ENCODE measurements at places on chromosomes 12 and 14. TPM values are rescaled to one million over a fixed set of nuclear protein-coding genes. Genes with fewer than 3 reads are reported as not detected.

DNA sequence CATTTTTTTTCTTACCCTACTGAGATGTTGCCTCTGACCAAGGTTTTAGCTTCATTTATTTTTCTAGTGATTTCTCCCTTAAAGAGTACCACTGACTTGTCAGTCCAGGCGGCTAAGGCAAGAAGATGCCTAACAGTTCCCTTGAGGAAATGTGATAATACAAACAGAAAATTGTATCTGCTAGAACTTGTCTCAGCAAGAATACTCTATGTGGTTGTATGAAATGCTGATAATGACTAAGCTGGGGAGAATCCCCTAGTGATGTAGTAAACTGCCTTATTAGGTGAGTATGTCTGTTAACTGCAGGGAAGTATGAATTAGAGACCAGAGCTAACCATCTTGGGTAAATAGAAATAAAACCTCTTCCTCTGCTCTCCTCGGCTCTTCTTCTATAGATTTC is 6.7 kb downstream of the C12orf54 start:
- peak; percentile 98 for DNase-seq

Gene SDR9C7
- polyA plus RNA-seq = 0.09 TPM

Gene KRT6C
- polyA plus RNA-seq = 6.3 TPM

- DNase-seq = no peak
These were observed 27.5 kb downstream of the APOBEC1 start for GRCh38 chr12:7638064-7638759.

DNA sequence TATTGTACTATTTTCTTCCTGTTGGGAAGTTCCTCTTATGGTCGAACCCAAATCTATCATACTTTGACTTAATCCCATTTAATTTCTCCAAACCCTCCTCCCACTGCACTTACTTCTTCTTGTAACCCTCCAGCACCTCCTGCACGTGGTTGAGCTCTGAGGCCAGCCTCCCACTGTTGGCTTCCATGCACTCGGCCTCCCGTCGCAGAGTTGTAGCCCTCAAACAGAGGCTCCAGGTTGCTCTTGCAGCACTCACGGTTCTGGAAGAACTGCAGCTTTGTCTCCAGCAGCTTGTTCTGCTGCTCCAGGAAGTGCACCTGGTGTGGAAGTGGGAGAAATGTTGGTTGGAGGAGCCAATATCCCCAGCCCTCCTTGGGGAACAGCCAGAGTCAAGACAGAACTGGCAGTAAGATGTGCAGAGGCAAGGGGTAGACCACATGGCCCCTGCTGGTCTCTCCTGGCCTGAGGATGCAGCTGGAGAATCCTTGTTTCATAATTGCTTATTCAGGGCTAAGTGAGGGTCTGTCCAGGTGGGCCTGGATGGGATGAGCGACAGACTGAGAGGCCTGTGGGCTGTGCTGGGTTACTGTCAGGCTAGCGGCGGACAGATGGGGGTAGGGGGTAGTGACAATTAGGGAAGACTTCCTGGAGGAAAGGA is 18.4 kb upstream of the KRT86 start:
- DNase-seq = no peak

Gene CCDC197
- not detected for polyA plus RNA-seq

DNA sequence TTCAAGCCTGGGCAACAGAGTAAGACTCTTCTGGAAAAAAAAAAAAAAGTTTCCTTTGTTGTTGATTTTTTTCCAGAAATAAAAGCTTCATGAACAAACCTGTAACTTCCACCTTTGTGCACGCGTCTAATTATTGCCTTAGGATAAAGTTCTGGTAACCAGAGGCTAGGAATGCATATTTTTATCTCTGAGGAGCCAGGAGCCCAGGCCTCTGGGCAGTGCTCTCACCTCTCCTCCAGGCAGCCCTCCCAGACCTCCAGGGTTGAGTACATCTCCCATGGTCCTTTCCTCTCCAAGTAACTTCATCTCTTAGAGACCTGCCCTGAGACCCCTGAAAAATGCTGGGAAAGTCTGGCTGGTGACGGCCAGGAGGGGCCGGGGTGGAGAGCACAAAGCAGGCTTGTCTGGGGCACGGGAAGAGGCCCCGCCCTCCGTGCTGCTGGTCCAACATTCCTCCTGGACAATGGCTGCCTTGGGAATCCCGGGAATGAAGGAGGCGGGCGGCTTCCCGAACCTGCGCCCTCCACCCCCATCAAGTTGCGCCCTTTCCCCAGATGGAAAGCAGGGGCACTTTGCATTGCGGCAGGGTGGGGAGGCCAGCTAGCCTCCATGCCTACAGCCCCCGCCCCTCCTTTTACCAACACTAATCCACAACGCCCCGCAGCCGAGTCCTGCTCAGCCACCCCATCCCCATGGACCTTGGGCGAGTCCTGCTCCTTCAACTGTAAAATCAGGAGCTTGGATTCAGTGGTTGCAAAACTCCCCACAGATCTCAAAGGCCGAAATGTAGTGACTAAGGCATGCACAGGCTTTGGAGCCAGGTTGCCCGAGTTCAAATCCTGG is 7.3 kb upstream of the FIGNL2 start:
- DNase-seq = no peak

DNA sequence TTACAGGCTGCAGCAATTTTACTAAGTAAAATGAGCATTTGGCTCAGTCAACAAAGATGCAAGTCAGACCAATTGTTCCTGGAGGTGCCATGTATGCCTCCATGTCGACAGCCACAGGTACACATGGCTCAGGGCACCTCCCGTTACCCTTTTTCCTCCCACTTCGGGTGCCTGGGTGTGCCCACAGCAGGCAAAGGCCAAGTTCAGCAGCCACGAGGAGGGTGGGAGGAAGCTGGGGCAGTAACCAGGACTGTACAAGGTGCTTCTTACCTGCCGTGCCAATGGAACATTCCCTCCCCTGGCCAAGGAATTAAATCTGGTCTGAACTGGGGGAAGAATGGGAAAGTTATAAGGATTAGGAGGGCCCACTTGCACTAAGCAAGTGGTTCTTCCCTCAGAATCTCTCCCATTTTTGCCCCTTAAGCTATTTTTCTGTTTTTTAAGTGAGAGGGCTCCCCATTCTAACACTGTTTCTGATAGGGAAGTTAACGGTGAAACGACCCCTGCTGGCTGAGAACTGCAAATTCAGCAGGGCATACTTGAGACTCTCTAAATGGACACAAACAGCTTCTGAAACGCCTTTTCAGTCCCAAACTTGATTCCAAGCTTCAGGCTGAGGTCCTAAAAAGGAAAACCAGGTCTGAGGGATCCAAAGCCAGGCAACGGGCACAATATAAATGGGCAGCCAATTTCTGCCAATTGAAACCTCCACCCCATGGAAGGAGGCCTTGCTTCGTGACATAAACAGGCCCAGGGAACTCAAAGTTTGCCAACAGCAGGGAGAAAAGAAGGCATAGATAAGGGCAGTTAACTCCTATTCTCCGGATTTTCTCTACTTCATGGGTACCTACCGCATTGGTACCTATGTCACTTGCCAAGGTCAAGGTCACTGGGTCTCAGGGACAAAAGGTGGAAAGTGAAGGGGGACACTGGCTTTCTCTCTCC is 24.8 kb downstream of the CLECL1 start:
- peak; percentile 39 for DNase-seq

- no peak for DNase-seq
These were observed 42.6 kb downstream of the PLXNC1 start for GRCh38 chr12:94191023-94191422.

GRCh38 chr14:72921396-72921795 is 4.9 kb upstream of the DCAF4 start:
- DNase-seq = no peak

GRCh38 chr12:50647031-50647430 is 116.9 kb upstream of the ATF1 start:
- no peak for DNase-seq

Gene FUT8
- 10.2 TPM for polyA plus RNA-seq

- peak; percentile 99 for DNase-seq
These were observed at the start of the genes ATP6V1D and EIF2S1 for GRCh38 chr14:67359775-67360469. Gene ATP6V1D (minus strand): TSS chr14:67359804. CDS start chr14:67359698, 106 bp downstream. Gene EIF2S1 (plus strand): TSS chr14:67360328. CDS start chr14:67364768, 4,440 bp downstream.

DNA sequence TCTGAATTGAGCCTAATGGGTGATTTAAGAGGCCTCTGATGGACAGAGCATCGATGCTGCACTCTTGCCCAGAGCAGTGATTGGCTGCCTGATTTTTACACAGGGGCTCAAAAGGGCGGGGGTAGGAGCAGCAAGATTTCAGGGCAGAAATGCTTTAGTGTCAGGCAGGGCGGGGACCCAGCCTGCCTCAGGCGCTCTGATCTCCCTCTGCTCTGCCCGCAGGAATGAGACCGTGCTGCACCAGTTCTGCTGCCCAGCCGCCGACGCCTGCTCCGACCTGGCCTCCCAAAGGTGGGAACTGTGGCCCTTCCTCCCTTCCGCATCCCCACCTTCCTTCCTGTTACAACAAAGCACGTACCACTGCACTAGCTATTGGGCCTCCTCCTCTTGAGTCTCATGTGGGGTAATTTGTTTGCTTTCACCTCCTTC is 32.4 kb downstream of the IQSEC3 start:
- DNase-seq = no peak

DNA sequence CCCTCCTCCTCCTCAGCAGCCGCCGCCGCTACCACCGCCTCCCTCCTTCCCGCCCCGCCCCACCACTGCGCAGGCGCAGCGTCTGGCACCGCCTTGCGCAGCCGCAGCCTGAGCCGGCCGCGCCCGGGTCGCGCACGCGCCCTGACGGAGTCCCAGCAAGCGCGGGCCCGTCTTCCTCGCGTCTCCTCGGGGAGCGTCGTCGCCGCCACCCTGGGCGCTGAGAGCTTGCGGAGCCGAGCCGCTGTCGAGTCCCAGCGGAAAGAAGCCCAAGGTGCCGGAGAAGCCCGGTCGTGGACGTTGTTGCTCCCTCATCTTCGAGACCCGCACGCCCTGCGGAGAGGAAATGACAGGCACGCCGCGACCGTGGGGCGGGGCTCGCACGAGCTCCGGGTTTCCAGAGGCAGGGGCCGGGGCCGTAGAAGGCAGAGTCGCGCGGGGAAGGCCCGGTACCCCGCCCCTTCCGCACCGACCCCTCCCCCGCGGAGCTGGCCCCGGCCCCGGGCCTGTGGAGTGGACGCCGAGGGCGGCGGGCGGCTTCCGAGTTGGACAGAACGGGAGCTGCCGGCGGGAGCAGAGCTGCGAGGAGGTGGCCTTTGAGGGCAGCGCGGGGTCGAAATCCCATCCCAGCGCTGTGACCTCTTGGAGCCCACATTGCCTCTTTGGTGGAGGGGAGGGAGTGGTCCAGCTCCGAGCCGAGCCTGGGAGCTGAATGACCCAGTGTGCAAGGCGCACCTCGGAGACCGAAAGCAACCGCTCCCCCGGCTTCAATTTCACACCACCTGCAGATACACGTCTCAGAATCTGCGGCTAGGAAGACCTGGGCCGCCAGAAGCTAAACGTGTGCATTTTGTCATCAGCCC is 469 bp upstream of the RAB35 start:
- DNase-seq = peak; percentile 83

Gene PRB2
- not detected for polyA plus RNA-seq

Gene C1S
- polyA plus RNA-seq = 0.97 TPM

DNA sequence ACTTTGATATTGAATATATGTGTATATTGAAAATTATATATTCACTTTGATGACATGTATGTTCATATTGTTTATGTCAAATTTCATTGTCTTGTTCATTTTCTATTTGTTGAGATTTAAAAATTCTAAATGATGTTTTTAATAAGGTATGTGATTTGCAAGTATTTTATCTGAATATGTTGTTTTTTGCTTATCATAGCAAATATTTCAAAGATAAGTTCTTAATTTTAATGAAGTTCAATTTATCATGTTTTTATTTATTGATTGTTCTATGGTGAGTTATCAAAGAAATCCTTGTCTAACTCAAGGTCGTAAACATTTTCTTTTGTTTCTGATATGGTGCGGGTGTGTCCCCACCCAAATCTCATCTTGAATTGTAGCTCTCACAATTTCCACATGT is 45.2 kb downstream of the OR9K2 start:
- no peak for DNase-seq

Gene OR9K2
- not detected for polyA plus RNA-seq

DNA sequence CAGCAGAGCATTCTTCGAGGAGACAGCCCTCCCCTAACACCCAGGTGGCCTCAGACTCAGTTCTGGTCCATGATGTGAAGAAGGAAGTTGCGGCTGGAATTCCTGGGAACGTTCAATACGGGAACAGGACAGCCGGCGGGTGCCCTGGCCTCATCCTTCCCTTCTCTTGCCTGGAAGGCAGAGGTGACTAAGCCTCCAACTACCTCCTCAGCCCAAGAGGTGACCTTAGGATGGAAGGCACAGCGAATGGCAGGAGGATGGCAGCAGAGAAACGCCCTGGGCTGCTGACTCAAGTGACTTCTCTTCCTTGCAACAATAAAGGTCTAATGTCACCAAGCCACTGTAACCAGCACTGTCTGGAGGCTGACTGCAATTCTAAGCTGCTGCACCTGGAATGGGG is 36.1 kb downstream of the DHX37 start:
- no peak for DNase-seq

DNA sequence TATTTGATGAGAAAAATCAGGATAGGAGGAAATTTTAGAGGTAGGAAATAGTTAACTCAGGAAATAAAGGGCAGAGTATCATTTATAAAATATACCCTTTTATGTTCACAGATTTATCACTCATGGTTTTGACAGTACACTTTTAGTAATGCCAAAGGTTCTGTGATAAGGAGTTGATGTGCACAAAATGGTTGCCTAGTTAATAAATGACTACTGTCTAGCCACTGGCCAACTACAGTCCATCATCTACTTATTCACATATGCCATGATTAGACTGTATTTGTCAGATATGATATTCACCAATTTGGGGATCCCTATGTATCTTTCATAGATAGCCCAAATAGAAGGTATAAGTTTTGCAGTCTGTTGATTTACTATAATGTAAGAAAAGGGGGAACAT is 19.2 kb upstream of the GXYLT1 start:
- DNase-seq = no peak

Gene LRFN5
- not detected for polyA plus RNA-seq

Gene TBX3
- 11.9 TPM for polyA plus RNA-seq

Gene TOMM20L
- polyA plus RNA-seq = not detected

Gene NANOG
- polyA plus RNA-seq = not detected

- no peak for DNase-seq
These were observed 1133.9 kb downstream of the AACS start for GRCh38 chr12:126198966-126199692.

- peak; percentile 99 for DNase-seq
These were observed 382.5 kb upstream of the ATP2B1 start for GRCh38 chr12:90090929-90091651.

Gene CCDC177
- not detected for polyA plus RNA-seq

Gene TSPAN19
- polyA plus RNA-seq = 0.28 TPM

DNA sequence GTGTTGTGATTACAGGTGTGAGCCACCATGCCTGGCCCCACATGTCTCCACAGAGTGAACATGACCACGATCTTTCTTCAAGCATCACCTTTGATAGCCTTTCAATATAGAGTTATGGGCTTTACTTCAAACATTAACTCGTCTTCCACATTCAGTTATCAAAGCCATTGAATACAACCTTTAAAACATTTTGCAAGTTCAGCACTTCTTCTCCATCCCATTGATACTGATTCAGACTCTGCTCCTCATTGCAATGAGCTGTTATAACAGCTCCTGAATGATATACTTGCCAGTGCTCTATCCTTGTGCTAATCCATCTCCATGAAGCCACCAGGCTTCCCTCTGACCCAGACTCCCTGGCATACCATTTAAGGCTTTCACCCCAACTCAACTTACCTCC is 223.5 kb upstream of the EEA1 start:
- DNase-seq = no peak

- DNase-seq = no peak
These were observed 97.0 kb downstream of the ZFC3H1 start for GRCh38 chr12:71566655-71567054.

Gene ADAM20
- polyA plus RNA-seq = not detected

Gene PKP2
- 26.5 TPM for polyA plus RNA-seq

Gene LAG3
- 0.20 TPM for polyA plus RNA-seq

- DNase-seq = no peak
These were observed 359.3 kb upstream of the FKBP4 start for GRCh38 chr12:2435511-2435910.

- no peak for DNase-seq
These were observed 3.3 kb upstream of the IAPP start for GRCh38 chr12:21369141-21369980.

Gene FAM222A
- polyA plus RNA-seq = 0.39 TPM

Measured in foreskin keratinocyte (primary cell).